ENCODE measurements at places on chromosomes 13 and 19. TPM values are rescaled to one million over a fixed set of nuclear protein-coding genes. Genes with fewer than 3 reads are reported as not detected.

DNA sequence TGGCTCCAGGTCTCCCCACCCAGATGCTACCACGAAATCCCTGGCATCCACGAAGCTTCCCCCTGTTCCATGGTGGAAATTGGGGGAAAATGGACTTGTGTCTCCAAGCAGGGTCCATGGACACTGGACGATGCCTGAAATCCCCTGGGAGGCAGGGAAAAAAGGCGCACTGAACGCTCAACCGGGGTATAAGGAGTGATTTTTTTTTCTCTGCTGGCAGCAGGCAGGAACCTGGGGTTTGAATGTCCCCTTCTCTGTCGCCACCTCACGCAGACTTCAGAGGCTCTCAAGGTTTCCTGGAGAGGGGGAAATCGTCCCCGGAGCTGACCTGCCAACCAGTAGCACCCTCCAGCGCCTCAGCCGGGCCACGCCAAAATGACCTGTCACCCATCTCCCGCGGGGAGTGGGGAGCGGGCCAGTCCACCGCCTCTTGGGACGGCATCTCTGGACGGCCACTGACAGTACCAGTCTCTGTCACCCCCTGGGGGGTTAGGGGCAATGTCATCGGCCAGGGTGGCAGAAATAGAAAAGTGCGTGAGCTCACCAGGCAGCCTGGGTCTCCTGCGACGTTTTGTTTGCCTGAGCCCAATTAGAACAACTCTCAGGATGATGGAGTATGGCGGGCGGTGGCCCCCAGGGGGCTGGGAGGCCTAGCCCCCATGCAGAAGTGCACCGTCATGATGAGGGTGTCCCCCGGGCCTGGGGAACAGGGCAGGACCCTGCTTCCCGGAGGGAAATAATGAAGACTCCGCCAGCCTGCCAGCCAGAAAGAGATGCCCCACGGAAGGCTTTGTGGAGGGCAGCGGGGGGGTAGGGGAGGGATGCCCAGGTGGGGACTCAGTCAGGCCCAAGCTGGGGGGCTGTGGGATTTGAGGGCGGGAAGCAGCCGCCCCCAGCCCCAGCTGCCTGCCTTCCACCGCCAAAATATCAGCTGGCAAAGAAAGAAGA, 2.6 kb downstream of the PTPRS start:
- H3K4me3 ChIP-seq, result no peak overlapping the region
- H3K36me3 ChIP-seq, result no peaks in the 10 kb centered on the region
- no peaks in the 10 kb centered on the region for H3K27me3 ChIP-seq
- H3K27ac ChIP-seq, result no peak overlapping the region

GRCh38 chr19:10637894-10638293, 12.5 kb downstream of the SLC44A2 start:
- no peak overlapping the region for H3K4me3 ChIP-seq
- no peaks in the 10 kb centered on the region for H3K4me1 ChIP-seq
- no peaks in the 10 kb centered on the region for H3K27me3 ChIP-seq
- no peaks in the 10 kb centered on the region for H3K36me3 ChIP-seq
- no peak for DNase-seq
- no peak overlapping the region for H3K27ac ChIP-seq

DNA sequence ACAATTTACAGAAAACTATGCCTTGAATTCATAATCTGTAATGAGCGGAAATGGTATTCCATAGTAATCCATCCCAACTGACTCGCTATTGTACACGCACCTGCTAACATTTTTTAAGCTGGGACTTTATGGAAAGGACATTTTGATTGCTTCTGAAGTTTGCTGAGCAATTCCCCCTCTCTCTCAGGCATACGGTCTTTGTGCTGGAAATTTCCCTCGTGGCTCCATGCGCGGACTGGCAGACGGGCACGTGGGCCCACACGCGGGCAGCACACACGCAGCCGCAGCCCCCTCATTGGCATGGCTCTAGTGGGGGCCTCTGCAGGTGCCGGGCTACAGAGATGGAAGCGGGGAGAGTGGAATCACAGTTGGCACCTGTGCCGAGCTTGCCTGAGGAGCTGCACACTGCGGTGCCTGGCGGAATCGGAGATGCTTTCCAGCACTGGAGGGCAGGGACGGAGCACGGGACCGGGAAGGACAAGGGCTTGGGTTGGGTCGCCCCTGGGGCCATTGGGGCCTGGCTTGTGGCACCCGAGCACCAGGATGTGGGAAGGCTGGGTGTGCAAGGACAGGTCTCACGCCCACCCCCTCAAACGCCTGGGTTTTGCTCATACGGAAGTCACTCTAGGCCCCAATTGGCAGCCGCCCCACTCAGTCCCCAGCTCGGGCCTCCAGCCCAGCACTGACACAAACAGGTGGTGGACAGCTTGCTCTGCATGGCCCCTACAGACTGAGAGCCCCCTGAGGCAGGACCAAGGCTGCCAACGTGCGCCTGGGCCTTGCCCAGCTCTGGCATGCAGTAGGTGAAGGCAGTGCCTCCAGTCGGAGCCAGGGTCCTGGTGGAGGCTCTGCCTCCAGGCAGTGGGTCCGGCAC, 30.2 kb upstream of the CCNE1 start:
- H3K27me3 ChIP-seq, result no peaks in the 10 kb centered on the region
- H3K27ac ChIP-seq, result no peak overlapping the region
- no peaks in the 10 kb centered on the region for H3K36me3 ChIP-seq
- H3K4me1 ChIP-seq, result no peaks in the 10 kb centered on the region

The KLK12 gene
- polyA plus RNA-seq, result not detected

GRCh38 chr19:50371914-50372475, 4.3 kb upstream of the NR1H2 start:
- H3K4me1 ChIP-seq, result no peaks in the 10 kb centered on the region
- H3K4me3 ChIP-seq, result no peak overlapping the region
- H3K36me3 ChIP-seq, result no peaks in the 10 kb centered on the region
- no peak overlapping the region for H3K27ac ChIP-seq

The ZNF773 gene
- 5.4 TPM for polyA plus RNA-seq

GRCh38 chr13:111882351-111882750, 184.6 kb upstream of the SOX1 start:
- no peaks in the 10 kb centered on the region for H3K36me3 ChIP-seq
- no peaks in the 10 kb centered on the region for H3K27me3 ChIP-seq
- H3K4me3 ChIP-seq, result no peak overlapping the region
- DNase-seq, result no peak
- H3K4me1 ChIP-seq, result no peaks in the 10 kb centered on the region

- H3K27me3 ChIP-seq, result no peaks in the 10 kb centered on the region
- no peaks in the 10 kb centered on the region for H3K36me3 ChIP-seq
- no peak overlapping the region for H3K27ac ChIP-seq
- no peak for DNase-seq
- H3K4me1 ChIP-seq, result no peaks in the 10 kb centered on the region
- no peak overlapping the region for H3K4me3 ChIP-seq
Measured at GRCh38 chr19:45476304-45476703, 8.5 kb downstream of the FOSB start.

DNA sequence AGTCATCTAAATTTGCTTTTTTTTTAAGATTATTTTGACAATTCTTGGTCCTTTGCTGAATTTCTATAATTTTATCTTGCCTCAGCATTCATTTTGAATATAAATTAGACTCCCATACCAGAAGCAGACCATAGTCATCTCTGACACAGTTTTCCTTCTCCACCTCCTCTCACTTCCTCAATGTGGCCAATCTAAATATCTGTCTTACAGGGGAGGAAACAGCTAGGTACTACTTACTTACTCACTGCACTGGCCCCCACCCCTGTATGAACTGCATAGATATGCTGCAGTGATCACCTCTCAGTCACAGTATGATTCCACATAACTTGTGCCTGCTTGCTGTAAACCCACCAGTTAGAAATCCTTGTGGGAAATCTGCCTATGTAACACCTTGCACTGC, 665.6 kb downstream of the FGF9 start:
- H3K27me3 ChIP-seq, result no peaks in the 10 kb centered on the region
- no peaks in the 10 kb centered on the region for H3K4me1 ChIP-seq
- H3K36me3 ChIP-seq, result no peaks in the 10 kb centered on the region
- H3K27ac ChIP-seq, result no peak overlapping the region
- no peak for DNase-seq

DNA sequence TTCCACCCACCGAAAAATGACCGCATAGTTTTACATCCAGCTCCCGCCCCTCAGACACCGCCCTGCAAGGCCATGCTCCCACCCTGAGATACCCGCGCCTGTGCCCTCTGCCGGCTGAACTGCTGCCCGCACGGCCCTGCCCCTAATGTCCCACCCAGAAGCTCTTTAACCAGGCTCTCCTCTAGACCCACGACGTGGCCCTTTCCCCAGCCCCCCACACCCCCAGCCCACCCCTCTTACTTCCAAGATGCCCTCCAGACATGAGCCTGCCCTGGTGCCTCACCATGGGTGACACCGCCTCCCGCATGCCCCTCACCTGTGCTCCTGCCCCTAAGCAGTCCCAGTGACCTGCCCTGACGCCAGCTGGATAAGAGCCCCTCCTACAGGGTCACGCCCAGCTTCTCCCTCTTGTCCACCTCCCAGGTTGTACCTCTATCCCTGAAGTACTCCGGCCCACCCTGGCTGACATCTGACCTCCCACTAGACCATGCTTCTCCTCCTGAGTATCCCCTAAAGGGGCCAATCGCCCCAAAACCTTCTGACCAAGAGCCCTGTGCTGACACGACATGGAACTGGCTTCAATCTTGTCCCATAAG, 51.2 kb downstream of the COLGALT1 start:
- H3K4me1 ChIP-seq, result no peaks in the 10 kb centered on the region
- H3K4me3 ChIP-seq, result no peak overlapping the region
- DNase-seq, result no peak
- no peaks in the 10 kb centered on the region for H3K27me3 ChIP-seq
- no peaks in the 10 kb centered on the region for H3K36me3 ChIP-seq
- H3K27ac ChIP-seq, result no peak overlapping the region

DNA sequence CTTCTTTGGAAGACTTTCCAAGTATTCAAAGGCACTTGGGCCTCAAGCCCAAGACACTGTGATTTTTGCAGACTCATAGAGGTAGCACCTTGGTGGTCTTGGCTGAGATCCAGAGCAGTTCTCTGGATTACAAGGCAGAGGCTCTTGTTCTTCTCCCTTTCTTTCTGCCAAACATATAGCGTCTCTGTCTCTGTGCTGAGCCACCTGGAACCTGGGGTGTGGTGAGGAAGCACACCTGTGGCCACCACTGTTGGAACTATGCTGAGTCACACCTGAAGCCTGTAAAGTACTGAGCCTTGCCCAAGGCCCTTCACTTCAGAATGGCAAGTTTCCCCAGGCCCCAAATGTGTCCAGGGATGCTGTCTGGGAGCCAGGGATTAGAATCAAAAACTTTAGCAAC, 127.5 kb downstream of the FREM2 start:
- no peak for DNase-seq
- H3K27me3 ChIP-seq, result no peaks in the 10 kb centered on the region
- H3K4me1 ChIP-seq, result no peaks in the 10 kb centered on the region
- no peak overlapping the region for H3K27ac ChIP-seq
- no peaks in the 10 kb centered on the region for H3K36me3 ChIP-seq
- no peak overlapping the region for H3K4me3 ChIP-seq

GRCh38 chr19:10812196-10812595, 23.8 kb downstream of the TMED1 start:
- H3K27ac ChIP-seq, result no peak overlapping the region
- H3K4me1 ChIP-seq, result no peaks in the 10 kb centered on the region
- peaks cover 2% of the 10 kb centered on the region for H3K36me3 ChIP-seq
- H3K4me3 ChIP-seq, result no peak overlapping the region

DNA sequence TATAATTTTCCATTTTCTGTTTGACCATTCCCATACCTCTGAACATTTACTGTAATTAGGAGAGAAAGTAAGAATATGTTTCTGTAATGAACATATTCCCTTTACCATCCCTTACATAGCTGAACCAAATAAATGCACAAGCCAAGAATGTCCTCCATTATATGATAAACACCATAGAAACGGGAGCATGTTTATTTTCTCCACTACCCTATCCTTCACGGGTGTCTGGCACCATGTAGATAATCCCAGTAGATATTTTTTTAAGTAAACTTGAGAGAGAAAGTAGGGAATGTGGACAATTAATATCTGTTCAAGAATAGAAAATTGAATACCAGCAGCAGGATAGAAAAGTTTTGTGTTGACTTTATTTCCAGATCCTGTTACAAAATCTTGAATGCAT, 928.4 kb downstream of the EFNB2 start:
- H3K36me3 ChIP-seq, result no peaks in the 10 kb centered on the region
- no peak for DNase-seq
- H3K4me1 ChIP-seq, result no peaks in the 10 kb centered on the region
- no peaks in the 10 kb centered on the region for H3K27me3 ChIP-seq

The ADGRE2 gene
- polyA plus RNA-seq, result 0.23 TPM

GRCh38 chr13:42553098-42554046, 20.6 kb upstream of the TNFSF11 start:
- no peaks in the 10 kb centered on the region for H3K36me3 ChIP-seq
- H3K4me1 ChIP-seq, result no peaks in the 10 kb centered on the region
- H3K27ac ChIP-seq, result no peak overlapping the region
- H3K4me3 ChIP-seq, result no peak overlapping the region
- DNase-seq, result no peak

All from aorta (tissue), 5 donors.